ENCODE measurements at places on chromosomes 6 and 20. TPM values are rescaled to one million over a fixed set of nuclear protein-coding genes. Genes with fewer than 3 reads are reported as not detected.

CDH26 gene
- total RNA-seq: 0.60 TPM

SALL4 gene
- not detected for total RNA-seq

KIF25 gene
- total RNA-seq: not detected

KIAA0408 gene
- total RNA-seq: 10.7 TPM

ACSS2 gene
- 72.4 TPM for total RNA-seq

OXT gene
- not detected for total RNA-seq

TRIM10 gene
- not detected for total RNA-seq

DCBLD1 gene
- total RNA-seq: 13.0 TPM

HTR1E gene
- not detected for total RNA-seq

ABHD16B gene
- not detected for total RNA-seq

PLEKHG1 gene
- total RNA-seq: 99.8 TPM

MAPK13 gene
- total RNA-seq: 18.3 TPM

CTAGE9 gene
- total RNA-seq: not detected
